ENCODE measurements at places on chromosomes 6 and 20. TPM values are rescaled to one million over a fixed set of nuclear protein-coding genes. Genes with fewer than 3 reads are reported as not detected.
A peak's percentile ranks its signal among the peaks of the same experiment; 100 is the strongest.

Gene SIRPB1
- 2.7 TPM for total RNA-seq

Gene PRDM1
- total RNA-seq: 192 TPM

Gene ZDHHC14
- total RNA-seq: 10.9 TPM

Gene CST3
- total RNA-seq: 16.6 TPM

Gene MLN
- not detected for total RNA-seq

GRCh38 chr6:64376394-64376793 is 740.8 kb downstream of the PHF3 start:
- no peak for DNase-seq

GRCh38 chr6:56803594-56803993 is 151.3 kb upstream of the BEND6 start:
- DNase-seq: no peak

GRCh38 chr6:25866011-25866410 is 8.0 kb downstream of the SLC17A3 start:
- DNase-seq: no peak

GRCh38 chr6:166430269-166430668 is 47.5 kb upstream of the MPC1 start:
- peak; percentile 40 for DNase-seq

DNA sequence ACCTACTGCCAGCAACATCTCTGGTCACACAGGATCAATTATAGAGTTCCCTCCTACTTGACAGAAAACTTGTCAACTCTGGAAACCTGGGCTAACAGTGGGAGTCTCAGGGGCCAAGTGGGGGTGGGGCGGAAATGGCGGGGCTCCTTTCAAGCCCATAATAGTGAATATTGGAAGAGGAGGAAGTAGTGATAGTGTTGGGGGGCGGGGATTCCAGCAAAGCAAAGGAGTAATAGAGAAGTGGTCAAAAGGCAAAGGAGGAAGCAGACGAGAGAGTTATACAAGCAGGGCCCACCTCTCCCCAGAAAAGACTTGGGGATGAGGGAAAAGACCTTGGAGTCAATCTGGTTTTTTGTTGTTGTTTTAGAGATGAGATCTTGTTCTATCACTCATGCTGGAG is 2.1 kb downstream of the DEF6 start:
- no peak for DNase-seq

GRCh38 chr20:9126527-9126926 is 57.6 kb downstream of the PLCB4 start:
- no peak for DNase-seq

- no peak for DNase-seq
These were observed 38.2 kb downstream of the PMEPA1 start for GRCh38 chr20:57671662-57672061.

DNA sequence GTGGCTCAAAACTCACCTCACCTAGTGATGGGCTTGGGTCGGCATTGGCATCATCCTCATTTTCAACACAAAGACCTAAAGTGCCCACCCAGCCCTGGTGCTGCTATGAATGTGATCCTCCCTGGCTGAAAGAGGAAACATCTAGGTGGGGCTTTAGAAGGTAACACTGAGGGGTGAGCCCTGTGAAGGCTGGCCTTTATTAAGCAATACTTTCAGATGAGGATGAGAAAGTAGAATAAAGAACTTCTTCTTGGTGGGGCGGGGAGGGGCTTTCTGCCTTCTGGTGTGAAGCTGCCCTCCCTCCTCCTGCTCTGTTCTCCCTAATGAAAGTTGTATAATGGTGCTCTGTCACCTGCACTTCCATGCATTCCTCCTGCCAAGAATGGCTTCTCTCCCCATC is 133.0 kb upstream of the TRAF3IP2 start:
- DNase-seq: no peak

DNA sequence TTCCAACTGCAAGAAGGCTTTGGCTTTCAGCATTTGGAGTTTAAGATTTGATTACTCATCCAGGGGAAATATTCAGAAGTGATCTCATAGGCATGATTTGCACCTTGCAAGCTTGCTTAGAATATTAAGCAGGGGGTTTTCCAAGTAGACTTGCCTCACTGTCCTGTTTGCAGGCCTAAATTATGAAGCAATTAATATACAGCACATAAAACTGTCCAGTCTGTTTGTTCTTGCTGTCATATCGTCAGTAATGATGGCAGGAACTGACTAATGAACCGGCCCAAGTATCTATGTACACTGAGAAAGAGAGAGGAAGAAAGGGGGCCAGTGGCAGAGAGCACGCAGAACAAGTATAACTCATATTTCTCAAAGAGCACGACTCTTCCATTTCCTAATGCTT is 212.5 kb upstream of the SUPT3H start:
- DNase-seq: no peak

- DNase-seq: no peak
These were observed 4.8 kb downstream of the EPB41L2 start for GRCh38 chr6:131058236-131058635.

- DNase-seq: no peak
These were observed 315.1 kb downstream of the SMOC2 start for GRCh38 chr6:168756009-168756634.

GRCh38 chr20:16262594-16262993 is 310.7 kb downstream of the KIF16B start:
- no peak for DNase-seq

GRCh38 chr20:32611286-32611685 is 26.2 kb upstream of the NOL4L start:
- DNase-seq: no peak

DNA sequence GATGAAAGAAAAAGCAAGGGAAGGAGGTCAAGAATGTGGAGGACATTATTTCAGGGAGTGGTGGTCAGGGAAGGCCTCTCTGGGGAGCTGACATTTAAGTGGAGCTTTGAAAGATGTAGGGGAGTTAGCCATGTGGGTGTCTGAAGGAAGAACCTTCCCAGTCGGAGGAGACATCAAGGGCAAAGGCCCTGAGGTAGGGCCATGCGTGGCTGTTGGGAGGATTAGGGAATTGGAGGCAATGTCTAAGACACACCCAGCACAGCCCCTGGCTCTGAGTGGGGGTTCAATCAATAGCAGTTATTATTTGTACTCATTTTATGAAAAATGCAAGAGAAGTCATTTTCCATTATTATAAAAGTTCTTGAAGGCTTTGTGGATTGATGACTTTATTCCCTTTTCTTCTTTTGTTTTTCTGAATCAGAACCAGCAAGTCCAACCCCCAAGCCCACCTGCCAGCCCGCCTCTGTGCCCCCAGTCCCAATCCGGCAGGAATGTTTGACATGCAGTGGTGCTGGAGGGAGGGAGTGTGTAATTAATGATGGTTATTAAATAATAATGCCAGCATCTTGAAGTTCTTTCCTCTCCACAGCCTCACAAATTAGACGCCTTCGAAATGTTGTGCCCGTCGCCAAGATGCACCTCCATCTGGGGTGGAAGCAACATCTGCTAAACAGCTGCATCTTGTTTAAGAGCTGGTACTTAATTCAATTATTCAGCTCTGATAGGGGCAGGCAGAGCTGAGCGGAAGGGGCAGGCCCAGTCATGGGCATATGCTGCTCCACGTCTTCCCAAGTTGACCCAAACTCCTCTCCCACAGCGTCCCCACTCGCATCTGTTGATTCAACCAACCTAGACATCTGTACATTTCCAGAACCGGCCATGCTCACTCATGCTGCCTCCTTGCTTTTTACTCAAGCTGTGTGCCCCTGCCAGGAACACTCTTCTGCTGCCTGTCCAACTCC is 81.3 kb upstream of the SIRPA start:
- no peak for DNase-seq

DNA sequence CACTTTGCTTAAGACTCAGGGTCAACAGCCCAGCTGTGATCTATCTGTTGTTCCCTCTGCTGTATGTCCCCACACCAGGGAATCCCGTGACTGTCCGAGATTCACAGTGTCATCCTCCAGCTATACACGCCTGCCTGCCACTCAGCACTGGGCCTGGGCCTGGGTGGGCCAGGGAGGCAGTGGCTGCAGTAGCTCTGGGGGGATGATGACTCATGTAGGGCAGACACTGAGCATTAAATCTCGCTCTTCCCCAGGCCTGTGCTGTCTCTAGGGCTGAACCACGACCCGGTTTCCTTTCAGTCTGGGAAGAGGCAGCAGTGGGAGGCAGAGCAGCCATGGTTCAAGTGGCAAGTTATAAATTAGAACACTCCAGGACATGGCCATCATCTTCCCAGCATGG is 173.9 kb downstream of the LRFN2 start:
- DNase-seq: no peak

DNA sequence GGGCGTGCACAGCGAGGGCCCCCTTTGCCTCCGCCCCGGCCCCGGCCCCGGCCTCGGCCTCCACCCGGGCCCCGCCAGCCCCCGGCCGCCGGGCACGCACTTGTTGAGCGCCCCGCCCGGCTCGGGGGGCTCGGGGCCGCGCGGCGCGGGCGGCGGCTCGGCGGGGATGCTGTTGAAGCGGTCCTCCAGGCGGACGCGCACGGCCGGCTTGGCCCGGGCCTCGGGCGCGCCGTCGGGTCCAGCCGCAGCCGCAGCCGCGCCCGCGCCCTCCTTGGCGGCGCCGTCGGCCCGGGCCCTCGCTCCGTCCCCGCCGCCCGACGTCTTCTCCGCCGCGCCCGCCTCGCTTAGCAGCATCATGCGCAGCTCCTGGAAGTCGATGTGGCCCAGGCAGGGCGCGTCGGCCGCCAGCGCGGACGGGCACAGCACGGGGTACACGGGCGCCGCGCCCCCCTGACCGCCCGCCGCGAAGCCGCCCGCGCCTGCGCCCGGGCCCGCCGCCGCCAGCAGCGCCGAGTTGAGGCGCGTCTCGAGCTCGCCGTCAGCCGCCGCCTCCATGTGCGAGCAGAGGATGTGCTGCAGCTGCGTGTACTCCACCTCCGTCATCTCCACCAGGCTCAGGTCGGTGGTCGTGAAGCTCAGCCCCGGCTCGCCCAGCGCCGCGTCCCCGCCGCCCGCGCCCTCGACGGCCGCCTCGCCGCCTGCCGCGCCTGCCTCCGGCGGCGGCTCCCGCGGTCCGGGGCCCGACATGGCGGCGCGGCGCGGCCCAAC is 514 bp downstream of the TCFL5 start:
- no peak for DNase-seq

GRCh38 chr20:53824779-53825178 is 231.1 kb upstream of the ZNF217 start:
- DNase-seq: no peak
